M059J (cell line): ENCODE measurements at places on chromosomes 6 and 20. TPM values are rescaled to one million over a fixed set of nuclear protein-coding genes. Genes with fewer than 3 reads are reported as not detected.
A peak's percentile ranks its signal among the peaks of the same experiment; 100 is the strongest.

DNA sequence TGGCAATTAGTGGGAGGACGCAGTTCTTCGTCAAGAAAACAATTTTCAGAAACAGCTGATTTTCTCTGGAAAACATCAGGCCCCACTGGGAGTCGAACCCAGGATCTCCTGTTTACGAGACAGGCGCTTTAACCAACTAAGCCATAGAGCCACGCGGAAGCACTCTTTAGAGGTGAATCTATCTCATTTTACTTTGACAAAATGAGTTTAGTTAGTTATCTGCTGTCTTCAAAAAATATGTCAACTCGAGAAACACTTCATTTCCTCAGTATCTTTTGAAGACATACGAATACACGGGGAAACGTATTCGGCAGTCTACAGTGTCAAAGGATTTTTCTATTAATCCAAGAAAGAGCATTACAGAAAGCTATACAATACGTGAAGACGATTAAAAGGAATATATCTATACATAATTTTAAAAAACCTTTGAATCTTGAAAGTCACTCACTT lies 26.7 kb downstream of the GPX6 start:
- peak; percentile 81 for DNase-seq

The SLC17A1 gene
- not detected in 2 replicates for total RNA-seq

The CD93 gene
- 0.96 and 1.5 TPM in 2 replicates for total RNA-seq

DNA sequence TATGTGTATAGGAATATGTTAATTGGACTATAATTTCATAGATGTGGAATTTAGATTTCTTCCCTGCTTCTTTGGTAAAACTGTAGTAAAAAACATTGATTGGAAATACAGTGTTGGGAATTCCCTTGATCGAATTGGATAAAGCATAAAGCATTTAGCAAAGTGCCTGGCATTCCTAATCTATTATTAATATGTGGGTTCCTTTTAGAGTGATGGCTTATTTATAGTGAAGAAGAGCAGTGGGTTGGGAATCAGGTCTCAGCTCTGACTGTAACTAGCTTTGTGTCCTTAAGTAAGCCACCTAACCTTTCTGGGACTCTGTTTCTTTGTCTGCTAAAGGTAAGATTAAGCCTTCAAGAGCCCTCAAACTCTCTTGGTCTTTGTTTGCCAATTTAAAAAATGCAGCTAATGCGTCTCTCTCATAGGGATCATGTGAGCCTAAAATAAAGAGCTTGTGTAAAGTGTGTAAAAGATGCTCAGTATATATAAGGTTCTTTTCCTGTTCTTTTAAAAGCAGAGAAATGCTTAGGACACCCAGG lies 53.3 kb downstream of the KCNS1 start:
- no peak for DNase-seq

DNA sequence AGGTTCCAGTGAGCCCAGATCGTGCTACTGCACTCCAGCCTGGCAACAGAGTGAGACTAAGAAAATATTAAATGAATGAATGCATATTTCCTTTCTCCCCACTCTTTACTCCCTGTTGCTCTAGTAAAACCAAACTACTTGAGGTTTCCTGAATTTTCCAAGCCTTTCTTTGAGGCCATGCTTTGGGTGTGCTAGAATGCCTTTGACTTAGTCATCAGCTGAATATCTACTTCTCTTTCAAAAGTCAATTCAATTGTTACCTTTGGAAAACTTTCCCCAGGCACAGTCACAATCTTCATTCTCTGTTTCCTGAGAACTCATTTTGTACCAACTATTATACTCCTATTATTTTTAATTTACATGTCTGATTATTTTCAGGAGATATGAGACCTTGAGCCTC lies 27.5 kb upstream of the CEP85L start:
- peak; percentile 38 for DNase-seq

- DNase-seq: no peak
These were observed 75.5 kb downstream of the DOK5 start for GRCh38 chr20:54550776-54551396.

- no peak for DNase-seq
These were observed 83.4 kb downstream of the ZNF217 start for GRCh38 chr20:53510262-53510661.

- no peak for DNase-seq
These were observed 54.2 kb upstream of the MAP7 start for GRCh38 chr6:136604328-136604825.

- peak; percentile 90 for DNase-seq
These were observed 42.6 kb downstream of the NCOA3 start for GRCh38 chr20:47544240-47544639.

- DNase-seq: no peak
These were observed 129.4 kb upstream of the TCF21 start for GRCh38 chr6:133759524-133759923.

The IRF4 gene
- total RNA-seq: 0.02 TPM in 1 of 2 replicates, not detected in the other

DNA sequence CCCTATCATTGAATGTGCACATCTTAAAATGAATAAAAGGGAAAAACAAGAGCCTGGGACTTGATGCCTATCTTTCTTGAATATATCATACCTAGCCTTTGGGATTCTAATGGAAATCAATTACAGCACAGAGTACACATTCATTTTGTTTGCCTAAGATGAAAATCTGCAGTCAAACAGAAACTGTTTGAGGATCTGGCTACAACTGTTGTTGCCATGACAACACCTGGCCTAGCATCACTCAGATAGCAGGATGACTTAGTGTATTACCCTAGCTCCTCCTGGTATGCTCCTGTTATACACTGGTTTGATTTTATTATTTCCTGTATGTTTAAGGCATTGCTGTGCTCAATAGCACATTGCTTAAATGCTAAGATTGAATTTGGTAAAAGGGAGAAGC lies 71.5 kb upstream of the LAMP5 start:
- peak; percentile 63 for DNase-seq

DNA sequence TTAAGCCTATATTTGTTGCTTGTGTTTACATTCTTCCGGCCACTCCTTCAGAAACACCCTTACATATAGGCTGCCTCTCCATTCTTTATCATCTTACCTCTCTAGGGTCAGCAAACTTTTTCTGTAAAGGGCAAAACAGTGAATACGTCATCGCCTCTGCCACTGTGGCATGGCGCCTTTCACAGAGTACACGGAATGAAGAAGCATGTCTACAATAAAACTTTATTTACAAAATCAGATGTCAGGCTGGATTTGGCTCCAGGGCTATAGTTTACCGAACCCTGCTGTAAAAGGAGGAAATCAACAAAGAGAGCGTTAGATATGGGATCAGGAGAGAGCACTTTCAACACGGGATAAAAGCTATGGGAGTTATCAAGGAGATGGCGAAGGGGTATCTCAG lies 9.3 kb upstream of the NCR2 start:
- DNase-seq: no peak

- peak; percentile 5 for DNase-seq
These were observed 149.1 kb upstream of the FAM83B start for GRCh38 chr6:54697424-54697823.

DNA sequence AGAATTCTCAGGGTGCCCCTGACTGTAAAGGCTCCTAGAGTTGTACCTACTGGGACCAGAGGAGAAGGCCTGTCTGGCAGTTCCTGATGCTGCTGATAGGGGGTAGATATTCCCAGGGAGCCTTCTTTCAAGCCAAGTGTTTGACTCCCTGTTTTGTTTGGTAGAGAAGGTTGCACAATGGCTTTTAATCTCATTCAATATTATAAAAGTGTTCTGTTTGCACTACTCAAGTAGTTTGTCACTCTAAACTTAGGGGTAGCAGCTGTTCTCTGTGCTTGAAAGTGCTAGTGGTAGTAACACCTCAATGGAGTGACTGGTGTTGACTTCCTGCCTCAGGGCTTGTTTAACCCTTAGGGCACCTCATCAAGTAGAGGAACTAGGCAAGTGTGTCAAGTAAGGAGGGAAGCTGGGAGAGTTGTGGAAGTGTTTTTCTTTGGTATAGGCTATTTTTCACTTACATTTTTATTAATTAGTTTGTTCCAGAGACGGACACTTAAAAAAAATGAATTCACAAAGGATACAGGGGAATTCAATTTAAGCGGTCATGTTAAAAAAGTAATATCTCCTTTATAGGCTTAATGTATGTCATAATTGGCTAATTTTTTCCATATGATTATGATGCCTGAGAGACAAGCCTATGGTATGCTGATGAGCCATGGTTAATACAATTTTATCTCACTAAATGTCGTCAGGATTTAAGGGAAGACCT lies 38.1 kb downstream of the BICRAL start:
- no peak for DNase-seq

The RIPPLY2 gene
- total RNA-seq: not detected in 2 replicates

- peak; percentile 76 for DNase-seq
These were observed 338.9 kb downstream of the ESR1 start for GRCh38 chr6:152146385-152146784.

DNA sequence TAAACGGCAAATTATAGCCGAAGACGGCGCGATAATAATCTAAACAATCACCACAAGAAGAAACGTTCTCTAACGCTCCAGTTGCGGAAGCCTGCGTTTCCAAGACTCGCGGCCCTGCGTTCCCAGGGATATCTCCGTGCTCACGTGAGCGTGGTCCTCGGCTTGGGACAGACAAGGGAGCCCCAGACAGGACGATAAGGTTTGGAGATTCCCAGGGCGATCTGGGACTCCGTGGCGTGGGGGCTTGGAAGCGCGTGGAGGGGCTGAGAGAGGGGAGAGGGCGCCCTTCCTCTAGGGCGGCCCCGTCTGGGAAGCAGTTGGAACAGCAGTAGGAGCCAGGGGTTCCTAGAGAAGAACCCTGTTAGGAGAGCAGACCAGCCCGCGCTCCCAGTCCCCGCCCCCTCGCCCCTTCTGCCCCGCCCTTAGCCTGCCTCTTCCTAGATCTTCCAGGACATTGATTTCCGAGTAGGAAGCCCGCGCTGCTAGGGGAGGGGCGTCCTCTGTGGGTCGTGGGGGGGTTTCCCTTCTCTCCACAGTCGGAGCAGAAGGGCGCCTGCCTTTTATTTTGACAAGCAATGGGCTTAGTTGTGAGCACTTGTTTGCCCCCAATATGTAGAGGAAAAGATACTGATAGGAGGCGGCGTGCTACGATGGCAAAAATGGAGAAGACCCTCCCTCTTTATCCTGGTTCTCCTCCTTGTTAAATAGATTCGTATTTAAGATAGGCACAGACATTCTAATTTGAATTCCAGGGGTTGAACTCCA lies 10.6 kb downstream of the NRN1 start:
- peak; percentile 88 for DNase-seq

DNA sequence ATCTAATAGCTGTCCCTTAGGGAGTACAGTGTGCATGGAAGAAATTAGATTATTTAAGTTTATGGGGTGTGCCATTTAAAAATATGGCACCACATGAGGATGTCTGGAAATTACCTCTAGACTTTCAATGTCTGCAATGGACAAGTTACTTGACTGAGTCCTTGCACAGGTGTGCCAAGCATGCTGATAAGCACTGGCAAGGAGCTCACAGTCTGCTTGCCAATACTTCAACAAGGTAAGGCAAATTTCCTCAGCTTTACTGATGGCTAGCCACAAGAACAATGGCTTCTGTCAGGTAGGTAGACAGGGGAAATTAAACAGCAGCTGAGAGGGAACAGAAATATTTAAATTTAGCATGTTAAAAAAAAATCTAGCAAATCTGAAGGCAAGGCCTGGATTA lies 91.1 kb upstream of the TRAF3IP2 start:
- no peak for DNase-seq

DNA sequence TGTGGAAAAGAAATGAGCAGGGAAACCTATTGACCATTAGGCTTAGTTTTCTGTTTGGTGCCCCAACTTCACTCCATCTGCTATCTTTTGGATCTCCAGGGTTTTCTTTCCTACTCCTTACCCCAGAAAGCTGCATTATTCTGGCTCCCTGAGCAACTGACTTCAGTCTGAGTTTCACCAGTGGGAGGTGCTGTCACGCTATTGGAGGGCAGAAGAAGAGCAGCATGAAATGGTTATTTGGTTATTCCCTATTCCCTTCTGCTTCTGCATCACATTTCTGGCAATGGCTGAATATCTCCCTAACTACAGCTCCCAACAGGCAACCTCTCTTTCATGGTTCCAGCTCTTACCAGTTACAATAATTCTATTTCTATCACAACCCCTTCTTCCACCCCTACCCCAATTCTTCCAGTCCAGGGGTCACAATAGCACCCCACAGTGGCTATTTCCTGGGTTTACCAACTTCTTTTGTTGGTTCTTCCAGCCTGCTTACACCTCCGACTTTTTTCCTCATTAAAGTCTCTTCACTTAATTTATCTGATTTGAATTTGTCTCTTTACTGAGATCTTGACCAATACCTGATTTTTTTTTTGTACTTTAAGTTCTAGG lies 311.5 kb downstream of the PLCB1 start:
- DNase-seq: no peak

The ROS1 gene
- 2.3 and 5.2 TPM in 2 replicates for total RNA-seq

The PLCB1 gene
- total RNA-seq: 0.94 and 1.5 TPM in 2 replicates

GRCh38 chr6:123039431-123039830 lies 43.4 kb downstream of the CLVS2 start:
- no peak for DNase-seq

The DNAAF9 gene
- total RNA-seq: 3.0 and 7.6 TPM in 2 replicates

DNA sequence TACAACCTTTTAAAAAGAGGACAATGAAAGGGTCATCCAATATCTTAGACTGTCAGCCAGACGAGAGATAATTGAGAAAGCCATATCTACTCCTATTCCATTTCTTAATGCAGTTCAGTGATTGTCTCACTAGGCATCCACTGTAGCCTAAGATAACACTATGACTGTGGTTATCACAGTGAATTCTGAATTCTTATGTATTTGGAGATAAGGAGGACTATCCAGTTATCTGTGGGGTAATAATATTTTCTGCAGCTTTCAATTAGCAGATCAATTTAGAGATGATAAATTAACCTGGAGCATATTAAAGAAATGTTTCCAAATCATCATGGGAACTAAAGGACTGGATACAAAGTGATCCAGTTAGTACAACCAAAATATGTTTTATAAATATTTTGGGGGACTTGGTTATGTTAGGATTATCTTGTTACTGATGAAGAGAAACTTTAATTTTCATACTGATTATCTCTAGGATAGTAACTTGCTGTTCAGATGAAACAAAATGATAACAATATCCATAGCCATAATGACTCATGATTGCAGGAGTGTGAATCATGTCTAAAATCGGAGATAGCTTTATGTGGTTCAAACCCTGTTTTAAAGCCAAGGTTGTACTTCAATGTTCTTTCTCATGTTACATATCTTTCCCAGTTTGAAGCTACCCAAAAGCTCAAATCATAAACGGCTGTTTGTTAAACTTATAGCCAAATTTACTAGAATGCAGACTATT lies 1152.0 kb downstream of the HACE1 start:
- DNase-seq: no peak

The TOP1 gene
- 20.1 and 49.9 TPM in 2 replicates for total RNA-seq

The RAMACL gene
- total RNA-seq: 0.27 and 0.30 TPM in 2 replicates

The FOXF2 gene
- 2.7 and 4.1 TPM in 2 replicates for total RNA-seq

- peak; percentile 80 for DNase-seq
These were observed 71.6 kb downstream of the GPX5 start for GRCh38 chr6:28597217-28597835.

DNA sequence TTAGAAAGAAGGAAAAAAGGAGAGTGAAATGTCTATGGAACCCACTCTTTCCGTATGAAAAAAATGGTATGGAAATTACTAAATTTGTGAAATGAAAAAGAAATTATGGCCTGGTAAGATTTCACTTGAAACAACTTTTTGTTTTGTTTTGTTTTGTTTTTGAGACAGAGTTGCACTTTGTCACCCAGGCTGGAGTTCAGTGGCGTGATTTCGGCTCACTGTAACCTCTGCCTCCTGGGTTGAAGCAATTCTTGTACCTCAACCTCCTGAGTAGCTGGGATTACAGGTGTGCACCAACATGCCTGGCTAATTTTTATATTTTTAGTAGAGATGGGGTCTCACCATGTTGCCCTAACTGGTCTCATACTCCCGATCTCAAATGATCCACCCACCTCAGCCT lies 17.8 kb upstream of the GSTA5 start:
- no peak for DNase-seq

GRCh38 chr6:112665815-112666214 lies 318.7 kb downstream of the RFPL4B start:
- peak; percentile 70 for DNase-seq

- DNase-seq: no peak
These were observed 693.5 kb downstream of the HDGFL1 start for GRCh38 chr6:23262864-23263263.
